ENCODE measurements at places on chromosomes 1 and 21.

- DNase-seq, result no peak
Measured at GRCh38 chr1:175564119-175564518, 179.3 kb downstream of the TNR start.

DNA sequence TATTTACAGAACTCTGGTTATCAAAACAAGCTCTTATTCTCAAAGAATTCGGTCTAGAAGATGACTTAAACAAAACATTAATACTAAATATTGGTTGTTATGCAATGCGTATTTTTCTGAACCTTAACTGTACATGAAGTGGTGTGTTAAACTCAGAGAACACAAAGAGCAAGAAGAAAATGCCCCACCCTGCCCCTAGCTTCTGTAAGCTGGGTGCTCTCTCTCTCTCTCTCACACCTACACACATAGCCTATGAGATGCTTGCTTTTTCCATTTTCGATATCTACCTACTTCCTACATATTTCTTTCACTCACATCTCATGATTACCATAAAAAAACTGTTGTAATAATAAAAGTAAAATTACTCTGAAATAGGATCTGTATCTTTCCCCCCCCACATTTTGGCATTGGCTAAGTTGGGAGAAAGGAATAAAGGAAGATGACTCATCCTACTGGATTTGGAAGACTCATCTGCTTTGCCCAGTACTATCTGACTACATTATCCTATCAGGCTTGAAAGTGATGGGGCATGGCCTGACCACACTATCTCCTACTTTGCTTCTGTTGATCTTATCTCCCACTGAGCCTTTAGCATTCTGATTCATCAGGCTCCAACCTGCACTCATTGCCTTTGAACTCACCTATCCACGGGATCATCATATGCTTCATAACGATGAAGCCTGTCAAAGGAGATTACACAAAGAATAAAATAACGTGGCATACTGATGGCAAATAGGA lies 2.9 kb downstream of the CRYZ start:
- DNase-seq, result peak; percentile 80

DNA sequence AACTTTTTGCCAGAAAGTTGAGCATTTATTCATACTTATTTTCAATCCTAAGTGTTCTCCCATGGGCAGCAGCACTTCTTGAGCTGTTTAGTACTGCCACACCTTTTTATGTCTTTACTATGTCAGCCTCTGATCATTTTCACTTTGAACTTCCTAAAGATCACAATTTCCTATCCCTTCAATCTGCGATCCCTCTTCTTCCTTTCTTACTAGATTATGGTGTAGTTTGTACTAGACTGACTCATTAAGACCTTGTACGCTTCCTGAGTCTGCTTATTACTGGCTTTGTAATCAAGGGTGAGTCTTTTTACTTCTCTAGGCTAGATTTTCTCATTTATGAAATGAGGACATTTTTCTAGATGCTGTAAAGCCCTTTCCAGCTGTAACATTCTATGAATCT lies 55.1 kb downstream of the LRIG2 start:
- no peak for DNase-seq

GRCh38 chr1:118945489-118945888 lies 42.7 kb downstream of the TBX15 start:
- DNase-seq, result no peak
